ENCODE measurements at places on chromosomes 2 and 18.

DNA sequence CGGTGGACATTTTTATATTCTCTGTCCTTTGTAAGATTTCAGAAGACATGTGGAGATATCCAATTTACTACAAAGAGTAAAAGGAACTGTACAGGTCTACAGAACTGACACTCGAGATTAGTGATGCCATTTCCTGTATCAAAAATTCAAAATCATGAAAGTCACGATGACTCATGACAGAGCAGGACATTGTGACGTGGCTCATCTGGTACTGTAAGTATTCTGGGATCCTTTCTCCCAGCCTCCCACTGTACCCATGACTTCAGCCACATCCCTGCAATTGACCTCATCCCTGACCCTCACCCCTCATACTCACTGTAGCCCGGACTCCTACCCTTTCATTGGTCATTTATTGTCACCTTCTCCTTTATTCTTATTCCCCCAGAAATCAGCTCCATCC is 736.5 kb downstream of the EPHA4 start:
- no peak for DNase-seq

DNA sequence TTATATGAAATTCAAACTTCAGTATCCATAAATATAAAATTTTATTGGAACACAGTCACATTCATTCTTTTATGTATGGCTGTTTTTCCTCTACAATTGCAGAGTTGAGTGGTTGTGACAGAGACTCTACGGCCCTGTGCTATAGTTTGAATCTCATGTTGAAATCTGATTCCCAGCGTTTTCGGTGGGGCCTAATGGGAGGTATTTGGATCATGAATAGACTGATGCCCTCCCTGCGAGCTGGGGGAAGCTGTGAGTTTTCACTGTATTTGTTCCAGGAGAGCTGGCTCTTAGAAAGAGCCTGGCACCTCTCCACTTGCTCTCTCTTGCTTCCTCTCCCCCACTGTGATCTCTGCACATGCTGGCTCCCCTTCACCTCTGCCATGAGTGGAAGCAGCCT is 1.7 kb downstream of the PFN4 start:
- DNase-seq, result no peak

DNA sequence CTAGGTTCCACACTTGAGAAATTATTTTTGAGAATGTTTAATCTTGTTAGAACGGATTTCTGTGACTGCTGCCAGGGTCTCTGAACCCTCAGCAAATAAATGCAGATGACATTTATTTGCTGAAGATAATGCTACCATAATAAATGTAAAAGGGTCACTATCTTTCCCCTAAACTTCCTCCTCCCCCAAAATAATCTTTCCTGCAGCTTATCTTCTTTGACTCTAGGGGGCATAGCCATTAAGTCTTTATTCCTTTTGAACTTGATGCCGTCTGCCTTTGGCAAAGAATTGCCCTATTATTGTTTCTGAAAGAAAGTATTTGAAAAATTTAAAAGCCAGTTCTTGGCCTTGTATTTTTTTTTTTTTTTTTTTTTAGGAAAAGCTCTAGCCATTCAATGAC is 63.6 kb upstream of the ACSL3 start:
- DNase-seq, result peak; percentile 58

GRCh38 chr18:31274931-31275330 is 43.0 kb upstream of the DSG1 start:
- DNase-seq, result no peak
